ENCODE measurements at places on chromosomes 1 and 21. TPM values are rescaled to one million over a fixed set of nuclear protein-coding genes. Genes with fewer than 3 reads are reported as not detected.

DNA sequence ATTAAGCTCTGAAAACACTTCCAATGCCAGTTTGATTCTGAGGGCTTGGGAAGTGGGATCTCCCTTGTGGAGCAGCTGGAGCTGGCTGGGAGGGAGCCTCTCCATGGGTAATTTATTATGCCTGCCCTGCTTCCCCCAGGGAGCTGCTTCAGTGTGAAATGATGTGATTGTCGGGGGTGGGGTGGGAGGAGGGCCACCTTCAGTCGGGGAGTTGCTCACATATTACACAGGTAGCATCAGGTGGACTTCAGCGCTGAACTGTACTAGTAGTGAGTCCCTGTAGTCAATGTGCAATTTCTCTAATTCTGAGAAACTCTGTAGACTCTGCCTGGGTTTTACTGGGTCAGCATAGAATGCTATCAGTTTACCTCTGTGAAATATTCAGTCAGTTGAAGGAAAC is 12.8 kb downstream of the PLA2G2E start:
- no peak for DNase-seq

- peak; percentile 87 for DNase-seq
Measured at GRCh38 chr1:30522031-30523004, 201.1 kb downstream of the MATN1 start.

Gene ZBTB8B
- total RNA-seq, result 0.04 TPM

DNA sequence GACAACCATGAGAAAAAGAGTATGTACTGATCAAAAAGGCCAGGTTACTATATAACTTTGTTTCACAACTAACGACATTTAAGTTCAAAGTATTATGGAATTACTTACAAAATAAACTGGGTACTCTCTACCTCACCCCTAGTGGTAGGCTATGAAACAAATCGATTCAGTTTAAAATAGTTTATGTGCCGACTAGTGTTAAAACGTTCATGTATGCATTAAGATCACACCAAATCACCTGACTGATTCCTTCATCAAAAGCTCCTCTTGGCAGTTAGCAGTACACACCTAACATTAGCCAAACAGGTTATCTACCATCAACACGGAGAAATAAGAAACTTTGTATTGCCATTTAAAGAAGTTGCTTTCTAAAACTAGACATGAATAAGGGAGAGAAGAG is 137.1 kb downstream of the AKT3 start:
- no peak for DNase-seq

Gene CYP4A22
- not detected for total RNA-seq

Gene SPRR2B
- not detected for total RNA-seq

Data from right atrium auricular region (tissue), 2 donors.